Activated CD4-positive, CD25-positive, alpha-beta regulatory T cell (primary cell): ENCODE measurements at places on chromosomes 2 and 18.

- no peak for DNase-seq
Observed at GRCh38 chr2:119468154-119468955, 36.7 kb downstream of the TMEM37 start.

- no peak for DNase-seq
Observed at GRCh38 chr2:23850564-23851256, 76.2 kb downstream of the ATAD2B start.

DNA sequence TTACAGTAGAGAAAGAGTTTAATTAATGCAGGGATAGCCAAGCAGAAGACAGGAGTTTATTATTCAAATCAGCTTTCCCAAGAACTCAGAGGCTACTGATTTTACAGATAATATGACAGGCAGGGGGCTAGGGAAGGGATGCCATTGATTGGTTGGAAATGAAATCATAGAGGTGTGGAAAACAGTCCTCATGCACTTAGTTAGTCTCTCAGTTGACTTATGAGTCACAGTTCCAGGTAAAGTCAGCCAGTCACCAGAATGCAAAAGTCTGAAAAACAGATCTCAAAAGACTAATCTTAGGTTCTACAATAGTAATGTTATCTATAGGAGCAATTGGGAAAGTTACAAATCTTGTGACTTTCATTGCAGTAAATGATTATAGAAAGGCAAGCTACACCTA, 676.4 kb upstream of the CHAC2 start:
- DNase-seq = no peak

DNA sequence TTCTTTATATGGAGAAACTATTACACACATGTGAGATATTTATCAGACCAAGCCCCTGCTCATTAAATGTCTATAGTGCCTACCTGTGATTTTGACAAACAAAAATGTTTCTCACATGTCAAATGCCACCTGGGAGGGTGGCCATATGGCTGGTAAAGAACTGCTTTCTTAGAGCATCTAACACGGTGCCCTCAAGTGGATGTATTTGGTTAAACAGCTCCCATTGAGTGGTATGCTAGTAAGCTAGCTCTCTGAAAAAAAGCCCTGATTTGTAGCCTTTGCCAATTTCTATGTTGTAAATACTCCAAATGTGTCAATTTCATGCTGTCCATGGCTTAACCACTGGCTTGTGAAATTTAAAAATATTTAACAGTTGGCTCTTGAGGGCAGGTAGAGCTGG, 94.6 kb downstream of the PMAIP1 start:
- DNase-seq = no peak

- no peak for DNase-seq
Observed at GRCh38 chr2:86557836-86558235, 5.4 kb downstream of the CHMP3 start.

- no peak for DNase-seq
Observed at GRCh38 chr2:45000921-45001868, 8.1 kb downstream of the SIX2 start.
